ENCODE measurements at places on chromosomes 5 and 9. TPM values are rescaled to one million over a fixed set of nuclear protein-coding genes. Genes with fewer than 3 reads are reported as not detected.
A peak's percentile ranks its signal among the peaks of the same experiment; 100 is the strongest.

- no peak for DNase-seq
- no peak overlapping the region for H3K27ac ChIP-seq
- peaks cover 22% of the 10 kb centered on the region for H3K36me3 ChIP-seq
- H3K27me3 ChIP-seq, result no peaks in the 10 kb centered on the region
Measured at GRCh38 chr9:136086213-136086881, 8.7 kb downstream of the NACC2 start.

DNA sequence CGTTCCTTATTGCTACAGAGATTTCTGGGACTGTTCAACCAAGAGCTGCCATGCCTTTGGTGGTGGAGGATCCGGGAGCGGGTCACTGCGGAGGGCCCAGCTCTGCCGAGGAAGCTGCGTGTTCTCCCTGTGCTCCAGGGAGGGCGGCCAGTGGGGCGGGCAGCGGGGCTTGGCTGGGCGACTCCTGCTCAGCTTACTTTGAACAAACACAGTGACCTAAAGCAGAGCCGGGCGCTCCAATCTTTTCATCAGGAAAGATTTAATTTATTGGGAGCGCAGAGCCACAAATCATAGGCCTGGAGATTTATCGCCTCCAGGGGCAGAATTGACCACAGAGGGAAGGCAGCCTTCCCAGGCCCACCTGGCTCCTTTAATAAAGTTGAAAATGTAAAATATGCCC is 27.7 kb downstream of the LHX3 start:
- H3K27me3 ChIP-seq, result peaks cover 19% of the 10 kb centered on the region
- no peak overlapping the region for H3K27ac ChIP-seq
- H3K4me1 ChIP-seq, result no peaks in the 10 kb centered on the region
- DNase-seq, result no peak
- H3K36me3 ChIP-seq, result no peaks in the 10 kb centered on the region

DNA sequence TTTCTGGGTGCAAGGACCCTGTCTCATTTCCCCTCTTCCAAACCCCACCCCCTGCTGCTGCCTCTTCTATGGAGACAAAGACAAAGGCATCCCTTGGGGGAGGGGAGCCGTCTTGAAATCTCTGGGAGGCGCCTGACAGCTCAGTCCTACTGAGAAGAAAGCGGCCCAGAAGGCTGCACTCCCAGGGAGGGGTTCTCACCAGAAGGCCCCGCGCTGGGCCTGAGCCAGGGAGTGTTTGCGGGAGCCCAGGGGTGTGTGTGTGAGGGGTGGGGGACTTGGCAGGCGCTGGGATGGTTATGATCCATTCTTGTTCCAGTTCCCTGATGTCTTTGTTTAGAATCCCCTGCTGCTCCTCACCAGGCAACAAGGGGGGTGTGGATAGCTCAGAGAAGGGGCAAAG is 45.7 kb upstream of the ALDH1B1 start:
- no peak for DNase-seq
- H3K27me3 ChIP-seq, result peaks cover 59% of the 10 kb centered on the region
- H3K27ac ChIP-seq, result no peak overlapping the region
- H3K4me3 ChIP-seq, result no peak overlapping the region
- no peaks in the 10 kb centered on the region for H3K4me1 ChIP-seq

DNA sequence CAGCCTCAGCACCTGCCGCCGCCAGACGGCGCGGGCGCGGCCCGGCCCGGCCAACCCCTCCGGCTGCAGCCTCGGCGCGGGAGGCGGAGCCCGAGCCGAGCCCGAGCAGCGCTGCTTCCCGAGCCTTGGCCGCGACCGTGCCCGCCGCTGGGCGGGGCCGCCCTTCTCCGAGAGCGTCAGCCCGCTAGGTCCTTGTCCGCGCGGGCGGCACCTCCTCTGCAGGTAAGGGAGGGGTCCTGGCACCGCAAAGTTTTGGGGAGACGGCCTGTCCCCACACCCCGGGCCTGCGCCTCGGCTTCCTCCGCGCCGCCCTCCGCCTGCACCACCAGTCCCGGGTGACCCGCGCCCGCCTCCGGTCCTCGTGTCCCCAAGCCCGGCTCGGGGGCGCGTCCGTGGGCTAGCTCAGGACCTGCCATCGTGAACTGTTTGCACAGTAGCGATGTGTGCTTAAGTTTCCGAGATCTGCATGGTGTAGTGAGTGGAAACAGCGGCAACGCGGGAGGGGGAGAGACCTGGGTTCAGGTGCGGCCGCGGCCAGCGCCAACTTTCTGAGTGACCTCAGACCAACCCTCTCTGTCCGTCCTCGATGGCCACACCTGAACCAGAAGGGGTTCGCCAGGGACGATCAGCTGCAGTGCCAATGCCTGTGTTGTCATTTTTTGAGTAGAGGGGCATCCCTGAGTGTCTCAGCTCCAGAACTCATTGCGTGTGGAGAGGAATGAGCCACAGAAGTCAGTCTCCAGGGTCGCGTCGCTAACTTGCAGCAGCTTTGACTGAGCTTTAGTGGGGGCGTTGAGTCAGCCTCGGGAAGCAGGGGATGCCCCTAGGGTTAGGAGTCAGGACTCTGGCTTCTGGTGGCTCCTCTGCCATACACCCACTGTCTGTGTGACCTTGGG is at the start of gene FRMPD1:
TSS of gene FRMPD1 (plus strand) at position 82 of the 896 bp plus-strand sequence. CDS start 41,688 bp downstream, outside the sequence.
- peak within 1 kb of the TSS; percentile 66 for H3K4me3 ChIP-seq
- H3K36me3 ChIP-seq, result peaks cover 7% of the 10 kb centered on the region
- H3K27ac ChIP-seq, result no peak within 1 kb of the TSS
- no peaks in the 10 kb centered on the region for H3K4me1 ChIP-seq
- DNase-seq, result peak; percentile 67

DNA sequence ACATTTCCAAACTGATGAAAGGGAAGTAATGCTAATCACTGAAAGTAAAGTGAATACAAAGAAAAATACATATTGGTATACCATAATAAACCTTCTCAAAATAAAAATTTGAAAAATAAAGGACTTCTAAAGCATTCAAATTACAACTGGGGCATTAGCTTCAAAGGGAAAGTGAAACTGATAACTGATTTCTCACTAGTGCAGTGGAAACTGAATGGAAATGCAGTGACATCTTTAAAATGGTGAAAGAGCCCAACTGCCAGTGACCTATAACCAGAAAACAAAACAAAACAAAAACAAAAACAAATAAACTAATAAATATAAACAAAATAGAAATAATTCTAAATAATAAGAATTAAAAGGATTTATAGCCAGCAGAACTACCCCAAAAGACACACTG is 297.5 kb upstream of the GRIN3A start:
- no peak overlapping the region for H3K27ac ChIP-seq
- DNase-seq, result no peak
- H3K27me3 ChIP-seq, result no peaks in the 10 kb centered on the region
- no peak overlapping the region for H3K4me3 ChIP-seq
- peaks cover 11% of the 10 kb centered on the region for H3K4me1 ChIP-seq
- H3K36me3 ChIP-seq, result no peaks in the 10 kb centered on the region

DNA sequence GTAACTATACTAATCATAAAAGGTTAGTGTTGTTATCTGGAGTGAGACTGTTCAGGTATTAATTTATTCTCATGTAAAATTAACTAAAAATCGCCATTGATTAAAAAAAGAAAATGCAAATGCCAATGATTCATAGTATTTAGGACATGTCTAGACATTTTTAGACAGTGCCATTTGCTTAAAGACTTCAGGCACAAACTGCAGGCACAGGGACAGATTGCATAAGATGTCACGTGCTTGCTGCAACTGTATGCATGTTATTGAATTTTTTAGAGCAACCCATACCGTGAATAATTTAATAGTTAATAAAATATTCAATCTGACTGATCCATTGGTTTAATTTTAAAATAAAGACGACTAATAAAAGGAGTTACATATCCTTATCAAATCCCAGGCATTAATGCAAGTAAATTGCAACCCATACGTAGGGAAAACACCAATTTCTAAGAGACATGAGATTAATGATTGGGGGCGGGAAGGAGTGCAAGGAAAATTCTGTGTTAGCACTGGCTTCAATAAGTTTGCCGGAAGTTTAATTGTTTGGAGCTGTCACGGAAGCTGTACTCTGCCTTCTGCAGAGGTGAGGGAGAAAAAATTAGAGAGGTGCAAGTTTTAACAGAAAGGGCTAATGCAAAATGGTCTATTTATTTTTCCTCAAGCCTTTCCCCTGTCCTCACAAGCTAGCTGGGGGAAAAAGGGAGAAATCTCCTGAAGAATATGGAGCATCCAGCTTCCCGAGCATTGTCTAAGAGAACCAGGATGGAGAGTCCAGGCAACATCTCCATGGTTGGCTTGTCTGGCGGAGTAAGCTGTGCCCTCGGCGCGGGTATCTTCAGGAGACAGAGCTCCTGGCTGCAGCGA is 2.9 kb downstream of the EDIL3 start:
- H3K4me3 ChIP-seq, result peak overlapping the region; percentile 53
- H3K27ac ChIP-seq, result no peak overlapping the region
- no peaks in the 10 kb centered on the region for H3K36me3 ChIP-seq

DNA sequence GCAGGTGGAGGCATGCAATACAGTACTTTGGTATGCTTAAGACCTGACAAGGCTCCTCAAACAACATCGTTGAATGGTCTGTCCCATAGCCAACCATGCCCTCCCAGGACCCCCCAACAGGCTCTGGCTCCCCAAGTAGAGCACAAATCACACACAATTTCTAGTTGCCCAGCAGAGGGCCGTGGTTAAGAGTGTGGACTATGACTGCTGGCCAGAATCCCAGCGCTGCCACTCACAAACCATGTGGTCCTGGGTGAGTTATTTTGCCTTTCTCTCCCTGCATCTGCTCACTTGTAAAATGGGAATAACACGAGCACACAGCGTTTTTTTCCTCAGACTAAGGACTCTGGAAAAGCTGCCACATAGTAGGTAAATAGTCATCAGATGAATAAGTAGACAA is 6.5 kb downstream of the CKMT2 start:
- DNase-seq, result no peak
- no peak overlapping the region for H3K27ac ChIP-seq
- H3K36me3 ChIP-seq, result peaks cover 6% of the 10 kb centered on the region
- H3K27me3 ChIP-seq, result no peaks in the 10 kb centered on the region

GRCh38 chr5:31385774-31386537 is 145.9 kb downstream of the DROSHA start:
- no peaks in the 10 kb centered on the region for H3K4me1 ChIP-seq
- H3K36me3 ChIP-seq, result no peaks in the 10 kb centered on the region
- H3K27ac ChIP-seq, result no peak overlapping the region

DNA sequence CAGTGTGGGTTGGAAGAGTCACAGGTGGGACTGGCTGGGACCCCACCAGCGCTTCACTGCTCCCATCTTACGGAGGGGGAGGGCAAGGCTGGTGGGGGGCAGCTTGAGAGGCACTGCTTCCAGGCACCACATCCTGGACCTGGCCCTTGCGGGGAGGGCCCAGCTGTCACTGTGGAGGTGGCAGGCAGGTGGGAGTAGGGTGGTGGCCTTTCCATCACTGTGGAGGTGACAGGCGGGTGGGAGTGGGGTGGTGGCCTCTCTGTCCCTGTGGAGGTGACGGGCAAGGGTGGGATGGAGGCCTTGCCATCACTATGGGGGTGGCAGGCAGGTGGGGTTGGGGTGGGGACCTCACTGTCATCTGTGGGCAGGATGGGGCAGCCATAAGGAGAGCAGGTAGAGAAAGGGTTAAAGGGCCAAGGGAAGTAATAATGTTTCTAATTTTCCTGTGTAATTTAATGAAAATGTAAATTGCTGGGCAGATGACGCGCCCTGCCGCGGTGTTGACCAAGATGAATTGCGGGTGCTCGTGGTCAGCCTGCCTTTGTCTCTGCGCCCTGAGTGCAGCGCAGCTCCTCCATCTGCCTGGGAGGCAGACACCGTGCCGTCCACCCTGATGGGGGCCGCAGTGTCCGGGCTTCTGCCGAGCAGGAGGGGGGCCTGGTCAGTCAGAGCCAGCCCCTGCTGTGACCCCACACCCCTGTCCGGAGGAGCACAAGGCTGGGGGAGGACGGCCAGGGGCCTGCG is 20.8 kb downstream of the RXRA start:
- no peak overlapping the region for H3K27ac ChIP-seq
- no peak overlapping the region for H3K4me3 ChIP-seq
- H3K36me3 ChIP-seq, result no peaks in the 10 kb centered on the region
- no peak for DNase-seq
- H3K4me1 ChIP-seq, result peaks cover 18% of the 10 kb centered on the region
- H3K27me3 ChIP-seq, result no peaks in the 10 kb centered on the region

DNA sequence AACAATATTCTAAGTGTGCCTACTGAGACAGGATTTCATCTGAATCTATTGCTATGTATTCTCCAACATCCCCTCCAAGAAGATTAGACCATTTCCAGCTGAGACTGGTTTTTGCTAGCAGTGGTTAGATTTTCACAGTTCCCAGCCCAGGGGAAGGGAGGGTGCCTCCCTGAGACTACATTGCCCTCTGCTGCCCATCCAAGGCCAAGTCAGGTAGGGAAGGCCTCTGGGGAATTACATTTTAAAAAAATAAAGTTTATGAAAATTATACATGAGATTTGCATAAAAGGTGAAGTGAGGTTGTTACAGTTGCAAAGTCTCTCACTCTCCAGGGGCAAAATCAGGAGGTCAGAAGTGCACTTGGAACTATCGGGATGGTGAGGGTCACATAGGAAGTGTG is 28.0 kb upstream of the SYK start:
- no peaks in the 10 kb centered on the region for H3K4me1 ChIP-seq
- H3K27me3 ChIP-seq, result peaks cover 23% of the 10 kb centered on the region
- H3K27ac ChIP-seq, result no peak overlapping the region

GRCh38 chr5:103336941-103337340 is 78.4 kb downstream of the MACIR start:
- no peaks in the 10 kb centered on the region for H3K36me3 ChIP-seq
- H3K4me3 ChIP-seq, result no peak overlapping the region
- no peak overlapping the region for H3K27ac ChIP-seq
- H3K27me3 ChIP-seq, result no peaks in the 10 kb centered on the region
- DNase-seq, result no peak

The EMB gene
- 31.2 TPM for total RNA-seq

The MARCHF11 gene
- not detected for total RNA-seq

The KLF4 gene
- 94.9 TPM for total RNA-seq

The ZNF462 gene
- 45.7 TPM for total RNA-seq

The ANKRD33B gene
- 3.1 TPM for total RNA-seq

The PCDHB2 gene
- 2.4 TPM for total RNA-seq

The SPINK7 gene
- not detected for total RNA-seq
